ENCODE measurements at places on chromosomes 11 and 22.

GRCh38 chr11:67999201-67999629 lies 4.7 kb downstream of the UNC93B1 start:
- no peak for DNase-seq

DNA sequence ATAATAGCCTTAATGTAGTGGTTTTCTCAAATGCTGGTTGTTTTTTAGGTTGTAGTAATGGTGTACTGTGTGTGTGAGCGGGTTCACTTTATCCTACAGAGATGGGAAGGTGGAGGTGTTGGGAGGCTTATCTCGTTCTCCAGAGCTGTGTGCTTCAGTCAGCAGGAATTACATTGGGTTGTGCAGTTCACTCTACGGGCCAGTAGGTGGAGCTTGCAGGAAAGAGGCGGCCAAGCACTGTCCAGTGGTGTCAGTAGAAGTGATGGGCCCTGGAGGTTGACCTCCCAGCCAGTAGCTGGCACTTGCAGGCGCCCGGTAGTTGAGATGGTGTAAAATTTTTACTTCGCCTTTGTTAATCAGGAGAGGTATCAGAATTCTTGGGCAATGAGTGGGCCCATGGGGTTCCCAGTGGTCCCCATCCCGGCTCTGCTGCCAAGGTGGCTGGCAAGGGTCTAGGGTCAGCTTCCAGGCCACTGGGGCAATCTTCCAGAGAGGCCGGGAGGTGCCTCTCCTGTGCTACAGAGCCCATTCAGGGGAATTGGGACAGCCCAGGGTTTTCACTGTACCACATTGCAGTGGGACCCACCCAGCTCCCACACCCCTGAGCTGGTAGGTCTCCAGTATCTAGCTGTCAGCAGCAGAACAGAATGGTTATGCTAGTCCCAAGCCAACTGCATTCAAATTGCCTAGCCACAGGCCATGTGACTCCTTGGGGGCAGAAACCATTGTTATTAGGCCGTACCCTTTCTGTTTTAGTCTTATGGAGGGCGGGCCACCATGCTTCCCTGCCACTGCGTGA lies 43.9 kb downstream of the BIRC2 start:
- peak; percentile 48 for DNase-seq

DNA sequence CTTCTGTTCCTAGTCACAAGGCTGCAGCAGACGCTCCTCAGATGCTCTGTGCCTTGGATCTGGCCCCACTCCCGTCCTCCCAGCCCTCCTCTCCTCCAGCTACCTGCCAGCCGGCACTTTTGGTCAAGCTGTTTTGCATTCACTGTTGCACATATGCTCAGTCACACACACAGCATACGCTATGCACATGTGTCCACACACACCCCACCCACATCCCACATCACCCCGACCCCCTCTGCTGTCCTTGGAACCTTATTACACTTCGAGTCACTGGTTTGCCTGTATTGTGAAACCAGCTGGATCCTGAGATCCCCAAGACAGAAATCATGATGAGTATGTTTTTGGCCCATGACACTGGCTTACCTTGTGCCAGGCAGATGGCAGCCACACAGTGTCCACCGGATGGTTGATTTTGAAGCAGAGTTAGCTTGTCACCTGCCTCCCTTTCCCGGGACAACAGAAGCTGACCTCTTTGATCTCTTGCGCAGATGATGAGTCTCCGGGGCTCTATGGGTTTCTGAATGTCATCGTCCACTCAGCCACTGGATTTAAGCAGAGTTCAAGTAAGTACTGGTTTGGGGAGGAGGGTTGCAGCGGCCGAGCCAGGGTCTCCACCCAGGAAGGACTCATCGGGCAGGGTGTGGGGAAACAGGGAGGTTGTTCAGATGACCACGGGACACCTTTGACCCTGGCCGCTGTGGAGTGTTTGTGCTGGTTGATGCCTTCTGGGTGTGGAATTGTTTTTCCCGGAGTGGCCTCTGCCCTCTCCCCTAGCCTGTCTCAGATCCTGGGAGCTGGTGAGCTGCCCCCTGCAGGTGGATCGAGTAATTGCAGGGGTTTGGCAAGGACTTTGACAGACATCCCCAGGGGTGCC lies 109.8 kb downstream of the BCR start:
- peak; percentile 51 for DNase-seq

GRCh38 chr11:117071344-117071787 lies 26.9 kb downstream of the SIK3 start:
- DNase-seq = no peak

GRCh38 chr11:113833151-113833550 lies 42.2 kb downstream of the USP28 start:
- DNase-seq = no peak

DNA sequence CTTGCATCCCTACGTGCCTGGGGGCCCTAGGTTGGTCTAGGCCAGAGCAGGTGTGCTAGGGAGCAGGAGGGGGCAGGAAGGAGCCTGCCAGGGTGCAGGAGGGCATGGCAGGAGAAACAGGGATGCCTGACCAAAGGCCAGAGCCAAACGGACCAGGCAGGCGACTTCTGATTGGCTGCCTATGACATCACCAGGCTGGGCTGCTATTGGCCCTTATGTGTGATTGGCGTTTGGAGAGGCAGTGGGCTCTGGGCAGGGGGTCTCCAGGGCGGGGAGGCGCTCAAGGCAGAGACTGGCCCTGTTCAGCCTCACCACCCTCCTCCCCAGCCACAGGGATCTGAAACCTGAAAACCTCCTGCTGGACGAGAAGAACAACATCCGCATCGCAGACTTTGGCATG lies 44.4 kb downstream of the MOB2 start:
- no peak for DNase-seq

GRCh38 chr22:44821741-44822475 lies 69.5 kb downstream of the ARHGAP8 start:
- no peak for DNase-seq

DNA sequence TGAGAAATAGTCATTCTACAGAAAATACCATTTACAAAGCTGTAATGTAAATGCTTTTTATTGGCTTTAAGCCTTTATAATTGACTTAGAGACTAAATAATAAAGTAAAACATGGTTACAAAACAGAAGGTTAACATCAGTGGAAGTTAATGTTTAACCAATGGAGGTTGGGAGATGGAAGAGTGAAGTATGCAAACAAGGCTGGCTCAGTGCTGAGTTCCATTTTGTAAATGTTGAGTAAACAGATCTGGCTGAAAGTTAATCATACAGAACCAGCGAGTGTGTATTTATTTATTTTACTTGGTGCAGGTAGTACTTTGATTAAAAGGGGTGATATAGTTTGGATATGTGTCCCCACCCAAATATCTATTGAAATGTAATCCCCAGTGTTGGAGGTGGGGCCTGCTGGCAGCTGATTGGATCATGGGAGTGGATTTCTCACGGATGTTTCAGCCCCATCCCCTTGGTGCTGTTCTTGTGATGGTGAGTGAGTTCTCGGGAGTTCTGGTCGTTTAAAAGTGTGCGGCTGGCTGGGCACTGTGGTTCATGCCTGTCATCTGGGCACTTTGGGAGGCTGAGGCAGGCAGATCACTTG lies 827.4 kb downstream of the OPCML start:
- no peak for DNase-seq

GRCh38 chr11:47378836-47379170 lies 456 bp upstream of the SPI1 start:
- DNase-seq = no peak

GRCh38 chr11:59272771-59273372 lies 60.1 kb upstream of the MPEG1 start:
- DNase-seq = no peak

GRCh38 chr11:41394521-41395195 lies 64.8 kb downstream of the LRRC4C start:
- DNase-seq = no peak

GRCh38 chr11:76074148-76075095 lies 131.9 kb downstream of the WNT11 start:
- DNase-seq = no peak

- DNase-seq = no peak
Observed at GRCh38 chr11:11218629-11218986, 134.4 kb downstream of the CSNK2A3 start.

- DNase-seq = peak; percentile 24
Observed at GRCh38 chr11:128830290-128831173, 36.6 kb downstream of the KCNJ1 start.

- DNase-seq = no peak
Observed at GRCh38 chr11:85539029-85539689, 88.0 kb downstream of the DLG2 start.

GRCh38 chr11:63639199-63639832 lies 25.1 kb upstream of the PLAAT3 start:
- DNase-seq = no peak

DNA sequence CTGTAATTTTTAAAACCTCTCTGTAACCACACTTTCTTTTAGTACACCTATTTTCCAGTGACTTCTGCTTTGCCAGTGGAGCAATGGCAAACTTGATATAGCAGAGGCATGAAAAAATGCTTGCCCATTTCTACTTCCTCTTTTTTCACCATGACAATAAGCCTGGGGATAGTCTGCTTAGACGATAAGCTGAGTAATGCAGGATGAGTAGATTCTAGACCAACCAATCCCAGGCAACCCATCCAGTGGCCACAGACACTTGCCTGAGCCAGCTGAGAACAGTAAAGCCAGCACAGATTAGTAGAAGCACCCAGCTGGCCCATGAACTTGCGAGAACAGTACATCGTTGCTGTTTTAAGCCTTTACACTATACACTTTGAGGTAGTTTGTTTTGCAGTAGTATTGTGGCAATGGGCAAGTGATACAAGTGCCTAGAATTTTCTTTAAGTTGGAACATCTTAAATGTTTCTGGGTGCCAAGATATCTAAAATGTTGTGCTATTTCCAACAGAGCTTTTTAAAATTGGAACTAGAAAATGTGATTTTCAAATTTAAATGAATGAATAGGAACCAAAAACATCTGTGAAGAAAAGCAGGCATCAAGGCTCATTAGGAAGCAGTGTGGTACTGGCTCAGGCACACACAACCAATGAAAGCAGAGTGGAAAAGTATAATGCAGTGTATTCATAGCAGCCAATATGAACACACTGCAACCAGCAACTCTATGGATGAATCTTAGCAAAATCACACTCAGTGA lies 37.7 kb downstream of the DDI1 start:
- no peak for DNase-seq

DNA sequence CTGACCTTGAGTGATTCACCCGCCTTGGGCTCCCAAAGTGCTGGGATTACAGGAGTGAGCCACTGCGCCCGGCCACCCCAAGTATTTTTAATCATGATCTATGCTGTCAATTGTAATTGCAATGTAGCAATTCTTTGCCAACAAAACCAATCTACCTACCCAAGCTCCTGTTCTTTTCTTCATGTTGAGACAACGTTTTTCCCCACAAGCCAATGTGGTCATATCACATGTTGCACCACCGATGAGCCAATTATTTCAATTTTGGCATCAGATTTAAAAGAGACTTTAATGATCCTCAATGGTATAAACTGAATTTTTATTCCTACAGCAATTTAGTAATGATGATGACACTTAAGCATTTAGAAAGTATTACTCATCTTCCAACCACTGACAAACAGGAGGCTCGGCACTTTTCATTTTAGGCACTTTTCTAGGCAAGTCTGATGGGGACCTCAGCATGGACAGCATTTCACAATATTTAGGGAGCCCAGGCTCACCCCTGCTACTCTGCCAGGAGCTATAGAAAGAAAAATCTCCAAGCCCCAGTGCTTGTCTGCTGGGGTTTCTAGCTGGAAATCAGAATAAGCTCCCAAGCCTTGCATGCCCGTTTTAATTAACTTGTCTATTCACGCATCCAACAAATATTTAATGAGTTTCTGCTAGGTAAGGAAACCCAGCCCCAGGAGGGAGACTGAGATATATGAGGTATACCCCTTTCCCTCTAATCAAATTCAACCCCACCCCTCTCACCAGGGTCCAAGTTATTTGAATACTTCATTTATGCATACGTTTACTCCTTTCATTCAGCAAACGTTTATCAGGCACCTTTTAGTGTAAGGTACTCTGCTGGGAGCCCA lies 291.4 kb downstream of the ST3GAL4 start:
- DNase-seq = no peak

- DNase-seq = no peak
Observed at GRCh38 chr11:67194096-67194495, 72.2 kb upstream of the GRK2 start.

- DNase-seq = no peak
Observed at GRCh38 chr11:134786636-134787035, 374.6 kb upstream of the B3GAT1 start.

GRCh38 chr11:12020546-12020945 lies 12.1 kb upstream of the DKK3 start:
- no peak for DNase-seq

Data from effector memory CD8-positive, alpha-beta T cell (primary cell).